Heart right ventricle (tissue), 16 donors: ENCODE measurements at places on chromosomes 4 and X.

DNA sequence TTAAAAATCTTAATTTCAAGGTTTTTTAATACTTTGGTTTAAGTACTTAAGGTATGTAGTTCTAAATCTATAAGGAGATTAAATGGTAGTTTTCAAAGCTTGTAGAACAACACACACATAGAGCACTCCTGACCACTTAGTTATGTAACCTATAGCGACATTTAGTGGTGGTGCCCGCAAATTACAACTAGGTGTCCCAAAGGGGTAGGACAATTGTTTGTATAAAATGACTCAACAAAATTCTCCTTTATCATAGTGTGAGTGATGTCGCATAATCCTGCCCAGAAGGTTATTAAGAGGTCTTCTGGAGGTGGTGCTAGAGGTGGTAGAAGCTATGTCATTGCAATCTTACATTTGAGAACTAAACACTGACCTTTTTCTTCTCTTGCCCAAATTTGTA, 373.0 kb upstream of the RASGEF1B start:
- no peaks in the 10 kb centered on the region for H3K36me3 ChIP-seq
- peak; percentile 69 for DNase-seq
- H3K27me3 ChIP-seq = no peaks in the 10 kb centered on the region

- peaks cover 18% of the 10 kb centered on the region for H3K36me3 ChIP-seq
- no peak overlapping the region for H3K27ac ChIP-seq
- no peak for DNase-seq
- H3K27me3 ChIP-seq = no peaks in the 10 kb centered on the region
- H3K4me3 ChIP-seq = no peak overlapping the region
These were observed 34.9 kb downstream of the ELF2 start for GRCh38 chr4:139142087-139142486.

DNA sequence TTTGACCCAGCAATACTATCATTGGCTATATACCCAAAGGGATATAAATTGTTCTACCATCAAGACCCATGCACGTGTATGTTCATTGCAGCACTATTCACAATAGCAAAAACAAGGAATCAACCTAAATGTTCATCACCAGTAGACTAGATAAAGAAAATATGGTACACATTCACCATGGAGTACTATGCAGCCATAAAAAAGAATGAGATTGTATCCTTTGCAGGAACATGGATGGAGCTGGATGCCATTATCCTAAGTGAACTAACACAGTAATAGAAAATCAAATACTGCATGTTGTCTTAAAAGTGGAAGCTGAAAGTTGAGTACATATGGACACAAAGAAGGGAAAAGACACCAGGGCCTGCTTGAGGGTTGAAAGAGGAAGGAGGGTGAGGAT, 803.1 kb upstream of the PCDH10 start:
- H3K27ac ChIP-seq = no peak overlapping the region
- no peaks in the 10 kb centered on the region for H3K36me3 ChIP-seq
- H3K27me3 ChIP-seq = no peaks in the 10 kb centered on the region
- DNase-seq = no peak

GRCh38 chr4:173002830-173003561, 165.6 kb upstream of the GALNT7 start:
- no peak for DNase-seq
- H3K4me1 ChIP-seq = no peaks in the 10 kb centered on the region
- H3K36me3 ChIP-seq = no peaks in the 10 kb centered on the region
- H3K27ac ChIP-seq = no peak overlapping the region

DNA sequence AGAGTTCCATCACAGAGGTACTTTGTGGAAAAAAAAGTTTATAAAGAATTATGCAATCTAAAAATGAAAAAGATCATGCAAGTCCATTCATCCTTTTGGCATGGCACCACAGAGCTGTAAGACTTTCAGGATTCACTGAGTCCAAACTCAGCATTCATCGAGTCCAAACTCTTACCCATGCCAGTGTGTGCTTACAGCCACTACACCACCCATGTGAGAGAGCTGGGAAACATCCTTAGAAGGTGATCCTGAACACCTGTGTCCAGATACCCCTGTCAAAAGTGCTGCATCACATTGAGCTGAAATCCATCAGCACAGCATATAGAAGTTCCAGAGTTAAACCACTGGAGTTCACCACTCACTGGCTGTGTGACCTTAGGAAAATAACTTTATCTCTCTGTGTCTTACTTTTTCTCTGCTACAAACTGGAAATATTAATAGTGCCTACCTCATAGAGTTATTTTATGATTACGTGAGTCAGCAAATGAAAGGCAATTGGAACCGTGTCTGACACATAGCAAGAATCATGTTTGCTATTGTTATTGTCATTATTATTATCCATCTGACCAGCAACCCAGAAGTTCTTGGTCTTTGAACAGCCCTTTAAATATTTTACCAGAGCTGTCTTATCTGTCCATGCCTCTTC, 115.0 kb upstream of the FTHL17 start:
- H3K27me3 ChIP-seq = no peaks in the 10 kb centered on the region
- no peak overlapping the region for H3K4me3 ChIP-seq
- H3K4me1 ChIP-seq = peaks cover 8% of the 10 kb centered on the region
- DNase-seq = no peak
- no peak overlapping the region for H3K27ac ChIP-seq

DNA sequence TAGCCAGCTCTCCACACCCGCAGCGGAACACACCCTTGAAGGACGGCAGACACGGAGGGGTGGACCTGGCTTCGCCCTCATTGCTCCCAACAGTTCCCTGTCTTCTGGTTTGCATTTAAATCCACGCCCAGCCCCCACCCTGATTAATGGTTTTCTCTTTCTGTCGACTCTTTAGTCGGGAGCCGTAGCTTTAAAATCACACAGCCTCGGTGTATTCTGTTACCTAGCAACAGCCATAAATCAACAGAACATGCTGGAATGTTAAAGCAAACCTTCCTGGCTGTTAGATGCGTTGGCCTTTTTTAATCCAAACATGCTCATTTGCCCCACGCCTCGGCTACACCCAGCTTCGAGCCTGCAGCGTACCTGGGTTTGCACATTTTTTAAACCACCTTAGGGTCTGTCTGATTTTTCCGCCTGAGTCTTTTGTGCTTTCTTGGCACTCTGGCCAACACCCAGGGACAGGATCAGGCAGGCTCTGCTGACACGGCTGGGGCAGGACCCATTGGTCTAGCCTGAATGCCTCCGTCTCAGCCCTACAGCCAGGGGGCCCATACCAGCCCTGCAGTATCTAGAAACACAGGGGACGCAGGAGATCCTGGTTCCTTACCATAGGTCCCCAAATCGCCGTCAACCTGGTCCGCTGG, 21.4 kb upstream of the PPP2R2C start:
- no peaks in the 10 kb centered on the region for H3K4me1 ChIP-seq
- H3K27ac ChIP-seq = no peak overlapping the region
- H3K36me3 ChIP-seq = no peaks in the 10 kb centered on the region
- H3K4me3 ChIP-seq = no peak overlapping the region

DNA sequence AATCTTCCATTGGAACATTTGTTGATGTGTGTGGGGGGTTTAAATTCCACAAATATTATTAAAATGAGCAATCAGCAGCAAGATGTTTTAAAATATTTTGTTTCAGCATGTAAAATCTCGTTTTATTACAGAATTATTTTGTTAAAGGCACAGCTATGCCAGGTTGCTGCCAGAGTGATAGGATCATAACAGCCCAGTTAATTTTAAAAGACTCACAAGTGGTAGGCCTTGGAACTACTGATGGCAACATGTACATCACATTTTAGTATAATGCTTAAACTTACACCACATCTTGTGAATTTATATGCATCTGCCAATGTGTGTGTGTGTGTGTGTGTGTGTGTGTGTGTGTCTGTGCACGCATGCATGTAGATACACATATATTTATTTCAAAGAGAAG, 97.8 kb upstream of the SPRY1 start:
- H3K36me3 ChIP-seq = no peaks in the 10 kb centered on the region
- DNase-seq = no peak
- no peaks in the 10 kb centered on the region for H3K4me1 ChIP-seq

DNA sequence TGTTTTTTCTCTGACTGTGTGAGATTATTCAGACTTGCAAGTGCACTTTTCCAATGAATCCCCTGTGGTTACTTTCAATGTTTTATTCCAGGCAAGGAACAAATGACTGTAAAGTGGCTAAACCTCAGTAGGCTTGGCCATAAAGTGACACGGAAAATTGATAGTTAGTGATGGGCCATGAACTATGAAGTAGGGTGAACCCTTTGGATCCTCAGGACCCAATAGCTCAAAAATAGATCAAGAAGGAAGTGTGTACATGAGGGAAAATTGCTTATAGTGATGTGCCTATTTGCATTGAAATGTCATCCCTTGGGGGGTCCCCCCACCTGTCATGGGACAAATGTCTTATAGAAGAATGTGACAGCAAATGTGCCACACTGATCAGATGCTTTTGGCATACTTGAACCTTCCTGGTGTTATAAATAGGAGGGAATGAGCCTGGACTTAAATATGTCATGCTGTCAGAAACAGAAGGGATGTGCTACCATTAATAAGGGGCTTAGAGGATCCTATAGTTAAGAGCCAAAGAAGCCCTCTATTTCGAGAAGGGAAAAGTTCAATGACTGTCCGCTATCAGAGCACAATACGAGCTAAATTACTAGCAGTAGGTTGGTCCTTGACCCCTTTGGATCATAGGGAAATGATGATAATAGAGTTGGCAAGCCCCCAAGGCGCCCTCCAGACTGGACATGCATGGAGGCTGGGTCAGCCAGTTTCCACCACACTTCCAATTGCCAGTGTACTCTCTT, 30.3 kb downstream of the SLC16A2 start:
- no peaks in the 10 kb centered on the region for H3K27me3 ChIP-seq
- H3K27ac ChIP-seq = no peak overlapping the region
- no peaks in the 10 kb centered on the region for H3K36me3 ChIP-seq
- H3K4me1 ChIP-seq = no peaks in the 10 kb centered on the region
- DNase-seq = no peak
- no peak overlapping the region for H3K4me3 ChIP-seq

DNA sequence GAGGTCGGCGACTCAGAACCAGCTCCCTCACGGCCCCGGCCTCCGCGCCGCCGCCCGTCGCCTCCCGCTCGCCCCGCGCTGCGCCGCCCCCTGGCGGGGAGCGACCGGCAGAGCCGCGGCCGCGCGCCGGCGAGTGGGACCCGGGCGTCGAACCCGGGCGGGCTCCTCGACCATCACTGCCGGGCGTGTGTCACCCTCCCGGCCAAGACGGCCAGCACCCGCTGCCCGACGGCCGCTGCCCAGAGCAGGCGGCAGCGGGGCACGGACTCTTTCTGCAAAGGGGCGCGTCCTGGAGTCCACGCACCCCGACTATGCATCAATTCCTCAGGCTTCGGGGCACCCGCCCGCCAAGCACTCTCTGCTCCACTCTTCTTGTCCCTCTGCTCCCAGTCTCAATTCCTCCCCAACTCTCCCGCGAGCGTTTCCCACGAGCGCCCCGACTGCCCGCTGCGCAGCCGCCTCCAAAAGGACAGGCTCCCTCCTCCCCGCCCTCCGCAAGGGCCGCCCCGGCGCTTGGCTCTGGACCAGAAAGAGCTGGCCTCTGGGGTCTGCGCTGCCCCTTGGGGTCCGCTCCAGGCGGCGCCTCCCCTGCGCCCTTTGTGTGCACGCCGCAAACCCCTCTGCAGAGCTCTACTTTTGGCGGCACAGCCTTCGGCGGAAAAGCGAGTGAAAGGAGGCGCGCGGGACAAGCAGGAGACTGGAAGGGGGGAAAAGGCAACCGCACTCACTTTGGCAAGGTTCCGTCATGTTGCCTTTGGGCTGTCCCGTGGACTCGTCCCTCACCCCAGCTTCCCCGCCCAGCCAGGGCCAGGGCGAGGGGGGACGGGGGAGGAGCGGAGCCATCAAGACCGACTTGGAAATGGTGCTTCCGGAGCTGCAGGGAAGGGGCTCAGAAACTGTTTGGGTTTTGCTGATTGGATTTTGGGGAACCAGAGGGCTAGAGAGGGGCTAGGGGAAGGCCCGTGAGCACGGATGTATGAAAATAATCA, 1.0 kb downstream of the PDE5A start:
- peaks cover 12% of the 10 kb centered on the region for H3K4me1 ChIP-seq
- peak overlapping the region; percentile 82 for H3K4me3 ChIP-seq
- H3K36me3 ChIP-seq = no peaks in the 10 kb centered on the region
- H3K27ac ChIP-seq = peak overlapping the region; percentile 82

DNA sequence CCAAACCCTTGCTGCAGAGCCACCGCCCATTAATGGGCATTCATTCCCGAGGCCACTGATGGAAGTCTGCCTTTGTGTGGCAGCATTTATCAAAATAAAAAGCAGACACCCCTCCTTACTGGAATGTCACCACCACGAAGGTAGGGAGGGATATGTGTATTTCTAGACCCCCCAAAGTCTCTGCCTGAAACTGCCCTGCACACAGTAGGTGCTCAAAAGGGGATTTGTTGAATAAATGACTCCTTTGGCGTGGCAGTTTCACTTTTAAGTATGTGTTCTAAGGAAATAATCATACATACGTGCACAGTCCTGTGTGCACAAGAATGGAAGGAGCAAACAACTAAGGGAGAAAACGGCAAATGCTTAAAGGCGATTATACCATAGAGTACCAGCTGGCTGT, 23.6 kb upstream of the GLOD5 start:
- peak overlapping the region; percentile 94 for H3K27ac ChIP-seq
- no peak for DNase-seq
- peak overlapping the region; percentile 62 for H3K4me3 ChIP-seq
- H3K27me3 ChIP-seq = no peaks in the 10 kb centered on the region
- H3K4me1 ChIP-seq = peaks cover 11% of the 10 kb centered on the region
- no peaks in the 10 kb centered on the region for H3K36me3 ChIP-seq

- H3K27me3 ChIP-seq = no peaks in the 10 kb centered on the region
- H3K4me3 ChIP-seq = no peak overlapping the region
- no peaks in the 10 kb centered on the region for H3K4me1 ChIP-seq
- no peak overlapping the region for H3K27ac ChIP-seq
These were observed 76.5 kb downstream of the HAUS3 start for GRCh38 chr4:2165391-2165790.

DNA sequence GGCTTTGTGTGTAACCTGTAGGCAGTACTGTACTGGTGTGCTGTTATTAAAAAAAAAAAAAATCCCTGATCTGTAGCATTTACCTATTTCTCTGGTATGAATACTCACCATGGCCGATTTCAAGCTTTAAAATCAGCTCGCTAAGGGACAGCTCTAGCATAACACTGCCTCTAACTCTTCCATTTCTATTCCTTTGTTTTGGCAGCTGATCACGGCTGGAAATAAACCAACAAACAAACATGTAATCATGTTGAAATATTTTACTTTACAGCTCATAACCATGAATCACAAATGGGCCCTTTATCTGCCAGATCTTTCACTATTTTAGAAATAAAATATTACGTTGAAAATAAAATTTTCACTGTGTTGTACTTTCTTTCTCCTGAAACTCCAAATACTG, 60.5 kb upstream of the IL15 start:
- H3K4me1 ChIP-seq = no peaks in the 10 kb centered on the region
- no peak overlapping the region for H3K4me3 ChIP-seq
- H3K36me3 ChIP-seq = no peaks in the 10 kb centered on the region
- no peak for DNase-seq
- no peak overlapping the region for H3K27ac ChIP-seq
